Activated CD8-positive, alpha-beta memory T cell treated with anti-CD3 and anti-CD28 coated beads, Interleukin-2, amount 50 U/mL, for 4 hours (primary cell): ENCODE measurements at places on chromosomes 13 and 19.

DNA sequence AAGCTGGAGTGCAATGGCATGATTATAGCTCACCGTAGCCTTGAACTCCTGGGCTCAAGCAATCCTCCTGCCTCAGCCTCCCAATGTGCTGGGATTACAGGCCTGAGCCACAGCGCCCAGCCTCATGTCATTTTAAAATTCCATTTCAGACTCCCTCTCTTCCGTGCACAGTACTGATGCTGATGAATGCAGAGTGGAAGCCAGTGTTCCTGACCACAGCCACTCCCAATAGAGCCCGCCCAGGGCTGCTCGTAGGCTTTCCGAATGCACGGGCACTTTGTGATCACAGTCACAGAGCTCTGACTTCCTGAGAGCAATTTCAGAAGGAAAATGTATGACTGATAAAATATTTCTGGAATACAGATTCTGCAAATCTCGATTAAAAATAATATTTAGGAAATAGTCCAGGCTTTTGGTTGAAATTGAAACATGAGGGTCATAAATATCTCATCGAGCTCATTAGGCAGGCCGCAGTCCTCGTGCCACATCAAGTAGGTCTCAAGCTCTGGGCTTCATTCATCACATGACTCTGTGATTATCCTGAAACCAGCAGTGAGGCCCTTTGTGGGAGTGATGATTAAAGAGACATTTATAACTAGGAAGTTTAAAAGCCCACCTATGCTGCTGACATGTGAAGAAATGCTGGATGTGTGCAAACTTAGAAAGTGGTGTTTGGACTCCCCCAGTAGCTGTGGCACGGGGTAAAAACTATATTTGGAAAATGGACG, 38.9 kb upstream of the AMER2 start:
- DNase-seq: no peak

GRCh38 chr19:45172611-45173208, 5.3 kb downstream of the TRAPPC6A start:
- DNase-seq: no peak

DNA sequence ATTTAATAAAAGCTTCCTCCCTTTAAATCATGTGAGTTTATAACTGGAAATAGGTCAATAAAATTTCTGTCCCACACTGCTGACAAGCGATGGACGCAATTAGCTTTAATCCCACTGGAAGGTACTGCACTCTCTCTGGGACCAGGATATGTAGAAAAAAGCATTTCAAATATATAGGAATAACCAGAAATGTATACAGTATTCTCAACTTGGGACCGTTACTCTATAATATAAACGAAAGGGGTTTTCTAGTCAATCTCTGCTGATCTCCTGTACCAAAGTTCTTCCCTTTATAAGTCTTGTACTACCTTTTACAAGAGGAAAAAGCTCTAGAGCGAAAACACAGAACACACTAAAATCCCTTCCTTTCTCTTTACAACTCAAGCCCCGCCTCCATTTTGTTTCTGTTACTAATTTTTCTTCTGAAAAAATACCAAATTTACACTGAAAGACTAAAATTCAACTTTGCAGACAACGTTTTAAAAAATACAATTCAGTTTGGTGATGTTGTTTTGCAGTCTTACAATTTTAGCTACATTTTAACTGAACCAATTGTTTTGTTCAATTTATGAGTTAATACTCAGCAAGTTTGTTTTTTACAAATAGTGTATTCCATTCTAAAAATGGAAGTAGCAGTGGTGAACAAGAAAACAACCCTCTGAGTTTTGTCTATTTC, 1.7 kb upstream of the USPL1 start:
- no peak for DNase-seq

DNA sequence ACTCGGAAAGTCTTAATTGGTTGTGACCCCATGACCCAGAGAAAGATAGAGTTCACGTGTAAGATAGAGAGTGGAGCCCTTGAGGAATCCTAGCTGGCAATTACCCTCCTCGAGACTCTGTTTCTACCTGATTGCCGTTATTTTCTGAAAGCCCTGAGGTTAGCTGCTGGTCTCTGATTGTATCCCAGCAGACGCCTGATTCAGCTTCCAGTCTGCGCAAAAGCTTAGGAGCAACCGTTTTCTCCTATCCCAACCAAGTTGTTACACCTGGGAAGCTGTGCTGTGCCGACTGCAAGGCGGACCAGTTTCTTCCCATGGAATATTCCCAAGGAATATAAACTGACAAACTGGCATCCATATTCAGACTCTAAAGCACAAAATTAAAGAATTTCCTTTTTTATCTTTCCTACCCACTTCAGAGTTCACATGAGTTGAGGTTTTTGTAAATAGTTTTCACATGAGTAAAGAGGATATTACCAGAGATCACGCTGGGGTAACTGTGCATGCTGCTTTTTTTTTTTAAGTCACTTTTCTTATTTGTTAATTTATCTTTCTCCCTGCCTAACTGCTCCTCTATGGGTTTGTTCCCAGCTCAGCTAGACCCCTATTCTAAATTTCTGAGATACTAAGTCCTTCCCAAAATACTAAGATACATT, 1.5 kb upstream of the TRPC4 start:
- no peak for DNase-seq
